A549 treated with GW870086 at 1 μM for 4 hours (cell line): ENCODE measurements at places on chromosomes 13 and 19. TPM values are rescaled to one million over a fixed set of nuclear protein-coding genes. Genes with fewer than 3 reads are reported as not detected.

FLT1 gene
- total RNA-seq: 0.02 to 0.05 TPM in 2 of 5 replicates, not detected in the others

CLEC17A gene
- not detected in 5 replicates for total RNA-seq

ICAM3 gene
- 6.4 to 10.8 TPM (median 8.0 TPM) in 5 replicates for total RNA-seq

KLF1 gene
- total RNA-seq: not detected in 5 replicates

ITGBL1 gene
- 1.4 to 1.8 TPM (median 1.7 TPM) in 5 replicates for total RNA-seq

ENOX1 gene
- 1.6 to 2.1 TPM (median 1.8 TPM) in 5 replicates for total RNA-seq

NLRP5 gene
- total RNA-seq: 0.03 to 0.09 TPM (median 0.05 TPM) in 4 of 5 replicates, not detected in the other

MYPOP gene
- 6.1 to 9.6 TPM (median 8.7 TPM) in 5 replicates for total RNA-seq

TTC9B gene
- 0.29 to 0.62 TPM (median 0.48 TPM) in 5 replicates for total RNA-seq

PSG6 gene
- total RNA-seq: not detected in 5 replicates

DCLK1 gene
- 0.51 to 1.0 TPM (median 0.80 TPM) in 5 replicates for total RNA-seq

ALOX5AP gene
- 4.8 to 9.4 TPM (median 7.1 TPM) in 5 replicates for total RNA-seq

KLK13 gene
- 0.18 TPM in 1 of 5 replicates, not detected in the others for total RNA-seq
